GM23338 (cell line): ENCODE measurements at places on chromosomes 6 and 20. TPM values are rescaled to one million over a fixed set of nuclear protein-coding genes. Genes with fewer than 3 reads are reported as not detected.

Gene FKBP5
- total RNA-seq, result 24.3 and 28.6 TPM in 2 replicates

GRCh38 chr6:105785066-105785811 is 300.9 kb upstream of the PRDM1 start:
- H3K27me3 ChIP-seq, result no peaks in the 10 kb centered on the region
- H3K36me3 ChIP-seq, result no peaks in the 10 kb centered on the region
- no peak for DNase-seq
- H3K4me3 ChIP-seq, result no peak overlapping the region
- no peak overlapping the region for H3K27ac ChIP-seq
- H3K4me1 ChIP-seq, result no peaks in the 10 kb centered on the region

DNA sequence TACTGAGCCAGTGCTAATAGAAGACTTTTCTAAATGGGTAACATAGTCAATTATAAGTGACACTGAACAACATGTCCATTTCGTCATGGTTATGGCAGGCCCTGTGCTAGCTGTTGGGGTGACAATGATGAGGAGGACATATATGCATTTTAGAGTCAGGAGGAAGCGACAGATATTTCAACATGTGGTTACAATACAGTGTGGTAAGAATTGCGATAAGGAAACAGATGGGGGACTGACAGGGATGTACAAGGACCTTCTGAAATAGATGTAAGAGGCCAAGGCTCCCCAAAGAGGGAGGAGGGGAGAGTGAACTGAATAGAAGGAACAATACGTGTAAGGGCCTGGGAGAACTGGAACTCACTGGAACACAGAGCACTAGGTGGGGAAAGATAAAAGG is 11.7 kb downstream of the MMP24 start:
- DNase-seq, result no peak
- H3K27ac ChIP-seq, result no peak overlapping the region
- H3K4me1 ChIP-seq, result peaks cover 8% of the 10 kb centered on the region
- no peaks in the 10 kb centered on the region for H3K27me3 ChIP-seq
- H3K4me3 ChIP-seq, result no peak overlapping the region

- H3K36me3 ChIP-seq, result no peaks in the 10 kb centered on the region
- H3K27me3 ChIP-seq, result no peaks in the 10 kb centered on the region
- H3K4me1 ChIP-seq, result peaks cover 8% of the 10 kb centered on the region
- no peak overlapping the region for H3K27ac ChIP-seq
Measured at GRCh38 chr20:1870792-1871550, 24.2 kb upstream of the SIRPA start.

Gene MYL9
- total RNA-seq, result 23.5 and 29.7 TPM in 2 replicates

DNA sequence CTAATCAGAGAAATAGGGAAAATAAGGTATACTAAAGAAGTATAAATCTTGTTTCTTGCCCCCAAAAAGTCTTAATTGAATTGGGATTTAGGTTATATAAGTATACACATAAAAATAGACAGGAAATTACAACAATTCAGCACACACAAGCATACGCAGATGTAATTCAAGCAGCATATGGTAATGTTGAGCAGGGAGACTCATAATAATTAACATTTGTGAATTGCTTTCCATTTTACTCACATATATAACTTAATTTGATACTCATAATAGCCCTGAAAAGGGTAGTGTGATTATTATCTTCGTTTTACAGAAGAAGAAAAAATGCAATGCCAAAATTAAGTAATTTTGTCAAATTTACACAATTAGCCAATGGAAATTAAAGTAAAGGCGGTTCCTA is 313.5 kb upstream of the ECI2 start:
- no peaks in the 10 kb centered on the region; the same call in 1 of the 2 replicates for H3K36me3 ChIP-seq
- H3K27ac ChIP-seq, result no peak overlapping the region
- H3K27me3 ChIP-seq, result no peaks in the 10 kb centered on the region
- H3K4me3 ChIP-seq, result no peak overlapping the region
- no peaks in the 10 kb centered on the region for H3K4me1 ChIP-seq
- no peak for DNase-seq

GRCh38 chr6:3031857-3032640 is 32.4 kb downstream of the NQO2 start:
- H3K27me3 ChIP-seq, result no peaks in the 10 kb centered on the region
- H3K4me1 ChIP-seq, result peaks cover 8% of the 10 kb centered on the region
- H3K4me3 ChIP-seq, result no peak overlapping the region
- no peaks in the 10 kb centered on the region for H3K36me3 ChIP-seq
- no peak overlapping the region for H3K27ac ChIP-seq

Gene RTF2
- total RNA-seq, result 28.2 and 41.1 TPM in 2 replicates

Gene HMGCLL1
- 0.23 and 0.24 TPM in 2 replicates for total RNA-seq

- H3K27me3 ChIP-seq, result no peaks in the 10 kb centered on the region
- peaks cover 12% of the 10 kb centered on the region; the same call in 1 of the 2 replicates for H3K4me1 ChIP-seq
- H3K4me3 ChIP-seq, result no peak overlapping the region
- no peaks in the 10 kb centered on the region for H3K36me3 ChIP-seq
- DNase-seq, result no peak
- H3K27ac ChIP-seq, result no peak overlapping the region
Measured at GRCh38 chr6:105882828-105883227, 203.3 kb upstream of the PRDM1 start.

Gene GSTA2
- not detected in 2 replicates for total RNA-seq

Gene NOX3
- not detected in 2 replicates for total RNA-seq

GRCh38 chr6:89793586-89793985 is 26.0 kb downstream of the MDN1 start:
- peaks cover under 1% of the 10 kb centered on the region; the same call in 1 of the 2 replicates for H3K4me1 ChIP-seq
- H3K36me3 ChIP-seq, result peaks cover 65% of the 10 kb centered on the region
- no peak overlapping the region for H3K4me3 ChIP-seq
- no peaks in the 10 kb centered on the region for H3K27me3 ChIP-seq
- no peak for DNase-seq
- no peak overlapping the region; the same call in 1 of the 2 replicates for H3K27ac ChIP-seq

Gene GLP1R
- total RNA-seq, result 3.6 and 3.7 TPM in 2 replicates

Gene TREML1
- not detected in 2 replicates for total RNA-seq

- peaks cover 31% of the 10 kb centered on the region for H3K4me1 ChIP-seq
- H3K27ac ChIP-seq, result no peak overlapping the region
- H3K4me3 ChIP-seq, result no peak overlapping the region
Measured at GRCh38 chr6:14294270-14294951, 176.8 kb downstream of the CD83 start.

Gene CDSN
- 0.07 TPM in 1 of 2 replicates, not detected in the other for total RNA-seq

GRCh38 chr20:3532089-3532615 is 61.3 kb downstream of the ATRN start:
- H3K4me3 ChIP-seq, result no peak overlapping the region
- H3K27me3 ChIP-seq, result no peaks in the 10 kb centered on the region
- DNase-seq, result no peak
